Activated CD8-positive, alpha-beta memory T cell treated with anti-CD3 and anti-CD28 coated beads for 36 hours (primary cell): ENCODE measurements at places on chromosomes 16 and 17. TPM values are rescaled to one million over a fixed set of nuclear protein-coding genes. Genes with fewer than 3 reads are reported as not detected.

GPR179 gene
- total RNA-seq = 0.06 TPM

CHST4 gene
- not detected for total RNA-seq

CORO7 gene
- 80.2 TPM for total RNA-seq

DOC2B gene
- 0.21 TPM for total RNA-seq

CTF1 gene
- 0.21 TPM for total RNA-seq

CCL7 gene
- total RNA-seq = not detected

ITGAD gene
- total RNA-seq = not detected

PMP22 gene
- total RNA-seq = 0.78 TPM

HBA1 gene
- total RNA-seq = not detected

SSTR5 gene
- not detected for total RNA-seq

SEC14L5 gene
- not detected for total RNA-seq

GUCY2D gene
- not detected for total RNA-seq

CDH5 gene
- total RNA-seq = not detected

ABCA6 gene
- total RNA-seq = 0.15 TPM

VPS4A gene
- total RNA-seq = 32.7 TPM

NOMO2 gene
- 85.2 TPM for total RNA-seq

KRTAP2-1 gene
- total RNA-seq = not detected

POLG2 gene
- total RNA-seq = 30.1 TPM

KRTAP4-6 gene
- total RNA-seq = not detected

GSG1L gene
- not detected for total RNA-seq

CCDC40 gene
- total RNA-seq = 2.7 TPM
